Jurkat, Clone E6-1 (cell line): ENCODE measurements at places on chromosomes 5 and 9.

- no peak for DNase-seq
Observed at GRCh38 chr9:120383611-120383998, 196.4 kb downstream of the CDK5RAP2 start.

GRCh38 chr5:173971681-173972345 is 17.2 kb upstream of the C5orf47 start:
- peak; percentile 51 for DNase-seq

DNA sequence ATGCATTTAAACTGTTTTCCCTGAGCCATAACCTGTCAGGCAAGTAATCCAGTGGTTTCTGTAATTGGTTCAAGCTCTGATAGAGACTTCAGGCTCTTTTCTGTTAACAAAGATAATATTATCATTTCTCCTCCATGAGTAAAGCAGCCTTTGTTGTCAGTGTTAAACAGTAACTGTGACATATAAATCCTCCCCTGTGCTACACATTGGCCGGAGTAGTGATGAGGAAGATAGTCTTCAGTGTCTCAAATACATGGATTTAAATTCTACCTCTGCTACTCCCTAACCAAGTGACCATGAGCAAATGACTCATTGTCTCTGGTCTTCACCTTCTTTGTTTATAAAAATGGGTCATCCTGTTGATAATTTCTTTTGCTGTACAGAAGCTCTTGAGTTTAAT is 615.5 kb upstream of the CHD1 start:
- no peak for DNase-seq

- DNase-seq, result no peak
Observed at GRCh38 chr5:150641006-150641570, 628 bp downstream of the SYNPO start.

- peak; percentile 51 for DNase-seq
Observed at GRCh38 chr5:61658592-61659008, 326.5 kb downstream of the ZSWIM6 start.
